ENCODE measurements at places on chromosomes 11 and 22.

DNA sequence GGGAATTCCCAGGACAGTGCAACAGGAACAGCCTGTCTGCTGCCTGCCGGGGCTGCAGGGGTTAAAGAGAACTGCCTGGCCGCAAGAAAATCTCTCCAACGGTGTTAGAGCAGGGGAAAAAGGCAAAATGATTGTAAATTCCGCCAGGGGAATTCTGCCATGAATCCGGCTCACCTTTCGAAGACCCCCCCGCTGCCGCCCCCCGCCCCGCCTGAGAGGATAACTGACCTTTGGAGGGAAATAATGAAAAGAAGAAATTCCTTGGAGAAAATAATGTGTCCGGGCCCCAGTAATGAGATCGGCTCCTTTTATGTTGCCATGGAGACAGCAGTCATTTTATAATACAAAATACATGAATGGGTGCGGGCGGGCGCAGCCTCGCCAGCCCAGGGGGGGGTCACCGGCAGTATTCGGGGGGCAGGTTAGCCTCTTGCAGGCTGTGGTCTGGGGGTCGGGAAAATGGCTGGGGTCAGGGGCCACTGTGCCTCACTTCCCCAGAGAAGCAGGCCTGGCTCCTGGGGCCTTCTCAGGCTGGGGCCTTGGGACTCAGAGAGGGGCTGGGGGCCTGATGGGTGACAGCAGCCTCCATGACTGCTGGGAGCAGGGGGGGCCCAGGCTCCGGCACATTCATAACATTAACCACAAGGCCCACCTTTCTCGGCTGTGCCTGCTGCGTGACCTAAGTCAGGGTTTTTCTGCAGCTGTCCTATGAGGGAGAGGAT is 228.1 kb downstream of the MN1 start:
- DNase-seq: no peak

DNA sequence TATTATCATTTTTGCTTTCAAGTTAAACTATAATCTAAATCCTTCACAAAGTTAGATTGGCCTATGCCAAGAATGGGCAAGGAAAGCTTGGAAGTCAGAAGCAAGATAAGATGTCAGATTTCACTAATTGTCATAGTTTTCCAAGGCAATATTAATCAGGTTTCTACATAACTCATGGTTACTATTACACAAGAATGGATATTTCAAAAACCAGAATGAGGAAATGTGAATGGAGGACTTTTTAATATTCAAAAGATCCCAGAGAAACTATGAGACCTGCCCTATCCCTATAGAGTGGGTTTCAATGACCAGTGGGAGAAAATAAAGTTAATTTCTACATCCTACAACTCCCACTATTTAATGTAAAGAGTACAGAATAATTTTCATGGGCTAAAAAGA is 203.2 kb downstream of the CASP12 start:
- DNase-seq: no peak

GRCh38 chr11:116078101-116078591 is 573.9 kb upstream of the CADM1 start:
- DNase-seq: no peak

- no peak for DNase-seq
Measured at GRCh38 chr11:64605244-64605560, 14.2 kb downstream of the SLC22A12 start.

DNA sequence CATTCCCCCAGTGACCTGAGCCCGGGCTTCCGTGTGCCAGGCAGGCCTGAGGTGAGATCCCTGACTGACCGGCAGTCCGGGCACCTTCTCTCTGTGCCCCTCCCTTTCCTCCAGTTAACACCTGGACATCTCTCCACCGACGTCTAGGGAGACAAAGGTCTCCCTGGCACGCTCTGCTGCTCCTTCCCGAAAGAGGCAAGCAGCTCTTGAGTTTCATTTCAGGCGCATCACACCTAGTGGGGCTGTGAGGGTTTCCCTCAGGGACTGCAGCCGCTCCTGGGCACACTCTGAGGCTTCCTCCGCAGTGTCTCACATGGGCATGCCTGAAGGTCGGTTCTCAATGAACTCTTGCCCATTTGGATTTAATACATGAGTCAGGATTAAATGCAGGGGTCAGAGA is 322.7 kb downstream of the CTTN start:
- DNase-seq: no peak

- no peak for DNase-seq
Measured at GRCh38 chr11:63505857-63506528, at the start of gene LGALS12. Gene LGALS12, plus strand, starts transcription at chr11:63506084. Its CDS starts 375 bp downstream, at chr11:63506459.

DNA sequence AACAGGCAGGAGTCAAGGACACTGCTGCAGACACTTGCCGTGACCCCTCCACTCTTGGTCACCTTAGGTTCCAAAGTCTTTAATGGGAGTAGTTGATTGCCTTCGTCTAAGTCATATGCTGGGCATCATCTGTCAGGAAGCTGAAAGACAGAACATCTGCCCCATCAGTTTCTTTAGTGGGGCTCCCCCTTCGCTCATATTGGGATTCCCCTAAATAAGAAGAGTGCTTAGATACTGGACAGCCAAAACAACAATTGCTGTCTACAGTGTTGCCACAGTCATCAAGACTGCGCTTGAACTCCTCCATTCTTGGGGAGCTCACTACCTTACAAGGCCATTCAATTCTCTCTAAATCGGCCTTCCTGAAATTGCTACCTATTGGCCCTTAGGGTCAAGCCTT is 58.5 kb downstream of the UBASH3B start:
- DNase-seq: no peak

GRCh38 chr11:128518493-128519207 is 68.7 kb downstream of the ETS1 start:
- DNase-seq: no peak

GRCh38 chr11:76493626-76494539 is 49.1 kb downstream of the EMSY start:
- no peak for DNase-seq

DNA sequence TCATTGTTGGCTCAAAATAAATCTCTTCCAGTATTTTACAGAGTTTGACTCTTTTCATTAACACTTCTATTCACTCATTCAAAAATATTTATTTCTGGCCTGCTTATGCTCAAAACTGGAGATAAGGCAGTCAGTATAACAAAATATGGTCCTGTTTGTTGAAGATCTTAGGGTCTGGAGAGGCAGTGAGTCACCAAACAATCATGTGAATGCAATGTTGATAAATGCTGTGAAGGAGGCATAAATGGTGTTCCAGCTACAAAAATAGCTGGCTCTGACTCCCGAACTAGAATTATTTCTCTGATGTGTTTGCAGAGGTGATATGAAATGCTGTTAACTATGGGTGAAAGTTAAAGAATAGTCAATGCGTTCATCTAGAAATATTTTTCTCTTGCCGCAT is 390.6 kb downstream of the AASDHPPT start:
- DNase-seq: no peak

GRCh38 chr22:24146791-24147353 is 34.4 kb upstream of the SUSD2 start:
- DNase-seq: no peak

- no peak for DNase-seq
Measured at GRCh38 chr11:116693102-116693570, 79.7 kb downstream of the BUD13 start.

DNA sequence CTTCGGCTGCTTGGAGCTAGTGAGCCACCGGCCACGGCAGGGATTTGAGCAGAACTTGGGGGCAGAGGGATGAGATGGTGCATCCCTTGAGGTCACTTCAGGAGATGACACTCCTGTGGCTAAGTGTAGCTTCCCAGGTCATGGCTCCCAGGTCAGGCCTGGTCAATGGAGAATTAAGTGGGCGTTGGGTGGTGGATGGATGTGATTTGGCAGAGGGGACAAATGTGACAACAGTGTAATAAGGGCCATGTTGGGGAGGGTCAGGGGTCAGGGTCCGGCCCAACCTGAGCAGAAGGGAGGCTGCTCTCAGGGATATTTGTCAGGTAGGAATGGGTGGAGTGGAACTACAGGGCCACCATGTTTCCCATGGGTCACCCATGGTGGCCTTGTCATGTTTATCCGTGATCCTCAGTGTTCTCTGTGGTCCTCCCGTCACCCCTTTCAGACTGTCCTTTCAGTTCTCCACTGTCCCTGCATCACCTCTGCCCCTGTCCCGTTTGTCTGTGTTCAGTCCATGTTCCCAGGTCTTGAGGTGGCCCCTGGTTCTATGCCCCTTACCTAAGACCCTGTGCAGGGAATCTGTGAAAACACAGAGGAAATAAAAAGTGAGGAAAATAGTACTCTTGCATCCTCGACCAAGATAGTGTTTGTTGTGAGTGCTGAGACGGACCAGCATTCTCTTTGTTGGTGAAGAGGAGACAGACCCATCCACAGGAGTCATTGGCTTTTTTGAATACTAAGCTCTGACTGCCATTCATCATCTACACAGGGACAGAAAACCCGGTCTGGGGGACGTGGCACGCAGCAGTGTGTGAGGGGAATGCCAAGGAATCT is 6.1 kb downstream of the SLC25A1 start:
- no peak for DNase-seq

- DNase-seq: no peak
Measured at GRCh38 chr11:2270322-2271076, at the start of gene ASCL2. Gene ASCL2, minus strand, starts transcription at chr11:2270588. Its CDS starts 256 bp downstream, at chr11:2270332.

GRCh38 chr11:101912823-101913284 is 2.0 kb upstream of the CEP126 start:
- DNase-seq: no peak

GRCh38 chr11:109267293-109268095 is 154.5 kb upstream of the C11orf87 start:
- no peak for DNase-seq

- no peak for DNase-seq
Measured at GRCh38 chr11:10599388-10600175, 31.1 kb upstream of the LYVE1 start.

- DNase-seq: no peak
Measured at GRCh38 chr11:123797114-123797513, 9.0 kb downstream of the OR6M1 start.

DNA sequence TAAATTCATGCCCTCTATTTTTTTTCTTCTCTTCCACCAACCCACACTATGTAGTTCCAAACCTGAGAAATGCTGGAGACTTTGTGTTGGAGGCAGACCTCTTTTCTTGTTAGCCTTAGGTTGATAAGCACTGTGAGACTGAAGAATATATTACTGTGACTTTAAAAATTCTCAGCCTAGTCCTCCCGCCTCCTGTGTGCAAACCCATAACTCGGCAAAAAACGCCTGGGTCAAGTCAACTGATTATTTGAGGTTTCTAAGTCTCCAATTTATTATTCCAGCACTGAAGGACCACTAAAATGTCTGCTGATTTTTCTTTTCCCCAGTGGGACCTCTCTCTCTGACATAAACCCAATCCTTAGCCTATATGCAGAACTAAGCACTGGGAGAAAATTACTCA is 1946.0 kb upstream of the RAG2 start:
- DNase-seq: no peak

DNA sequence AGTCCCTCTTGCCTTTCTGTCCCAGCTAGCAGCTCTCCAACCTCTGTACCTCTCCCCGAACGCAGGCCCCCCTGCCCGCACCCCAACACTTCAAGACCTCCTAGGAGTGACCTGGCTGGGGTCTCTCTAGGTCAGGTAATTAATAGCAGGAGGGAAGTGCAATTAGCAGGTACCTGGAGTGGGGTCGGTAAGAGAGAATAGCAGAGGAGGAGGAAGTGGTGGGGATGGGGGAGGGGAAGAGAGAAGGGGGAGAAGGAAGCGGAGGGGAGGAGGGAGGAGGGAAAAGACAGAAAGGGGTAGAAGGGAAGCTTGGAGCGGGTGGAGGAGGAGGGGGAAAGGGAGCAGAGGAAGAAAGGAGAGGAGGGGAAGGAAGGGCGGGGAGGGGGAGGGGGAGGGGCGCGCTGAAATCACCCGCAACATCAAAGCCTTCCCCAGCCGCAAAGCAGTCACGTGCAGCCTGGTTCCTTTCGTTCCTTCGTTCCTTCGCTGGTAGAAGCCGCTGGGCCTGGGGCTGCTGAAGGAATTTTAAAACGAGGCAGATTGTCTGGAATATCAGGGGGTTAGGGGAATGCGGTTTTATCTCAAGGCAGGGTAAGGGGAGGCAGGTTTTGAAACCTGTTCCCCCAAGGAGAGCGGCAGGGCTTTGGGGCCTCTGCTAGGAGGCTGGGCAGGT is 29.3 kb upstream of the TCF20 start:
- DNase-seq: no peak

DNA sequence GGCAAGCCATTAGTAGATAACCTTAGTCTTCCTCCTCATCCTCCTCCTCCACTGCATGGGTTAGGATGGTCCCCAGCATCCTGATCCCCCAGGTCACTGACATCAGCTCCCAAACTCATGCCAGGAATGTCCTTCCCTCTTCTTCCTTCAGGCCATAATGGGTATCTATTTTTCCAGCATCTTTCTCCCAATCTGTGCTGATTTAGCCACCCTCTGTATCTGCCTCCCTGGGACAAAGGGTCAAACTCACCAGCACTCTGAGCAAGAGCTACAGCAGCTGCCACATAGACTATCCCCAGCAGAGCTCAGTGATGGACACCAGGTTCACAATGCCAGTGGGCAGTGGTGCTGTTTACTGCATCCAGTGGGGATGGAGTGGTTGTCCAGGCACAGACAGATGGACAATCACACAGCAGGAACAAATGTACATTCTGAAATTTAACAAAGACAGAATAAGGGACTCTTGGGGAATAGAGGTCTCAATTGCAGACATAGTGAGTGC is 115.2 kb upstream of the TOP3B start:
- DNase-seq: no peak

GRCh38 chr22:35128637-35129036 is 62.7 kb downstream of the ISX start:
- DNase-seq: no peak

GRCh38 chr11:128505449-128506065 is 81.8 kb downstream of the ETS1 start:
- no peak for DNase-seq

DNA sequence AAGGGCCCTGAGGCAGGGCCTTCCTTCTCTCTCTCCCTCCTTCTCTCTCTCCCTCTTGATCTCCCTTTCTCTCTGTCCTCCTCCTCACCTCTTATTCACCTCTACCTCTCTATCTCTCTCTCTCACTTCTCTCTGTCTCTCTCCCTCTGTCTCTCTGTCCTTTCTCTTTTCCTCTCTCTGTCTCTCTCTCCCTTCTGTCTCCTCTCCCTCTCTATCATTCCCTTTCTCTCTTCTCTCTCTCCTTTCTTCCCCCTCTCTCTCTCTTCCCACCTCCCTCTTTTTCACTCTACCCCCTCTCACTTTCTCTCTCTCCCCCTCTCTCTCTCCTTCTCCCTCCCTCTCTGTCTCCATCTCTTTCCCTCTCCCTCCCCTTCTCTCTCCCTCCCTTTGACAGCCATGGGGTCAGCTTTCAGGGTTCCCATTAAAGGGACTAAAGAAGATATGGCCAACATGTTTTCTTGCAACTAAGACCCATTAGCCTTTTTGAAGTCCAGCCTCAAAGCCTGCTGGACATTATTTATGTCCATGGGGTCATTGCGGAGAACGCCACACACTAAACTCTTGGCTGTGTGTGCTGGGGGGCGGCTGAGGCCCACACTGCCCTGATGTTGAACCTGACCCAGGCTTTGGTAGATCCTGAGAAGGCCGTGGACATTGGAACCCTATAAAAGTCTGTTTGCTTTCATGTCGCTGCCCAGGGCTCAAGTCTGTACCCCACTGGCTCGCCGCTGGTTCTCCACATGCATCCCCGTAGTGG is 15.0 kb downstream of the ANO1 start:
- no peak for DNase-seq

Measured in iPS DF 6.9 (cell line).